Mesendoderm (in vitro differentiated cells): ENCODE measurements at places on chromosomes 12 and 14.

- DNase-seq = no peak
Observed at GRCh38 chr12:121921066-121921465, 2.7 kb downstream of the CFAP251 start.

GRCh38 chr12:98733667-98734350 is 88.7 kb downstream of the APAF1 start:
- DNase-seq = no peak

DNA sequence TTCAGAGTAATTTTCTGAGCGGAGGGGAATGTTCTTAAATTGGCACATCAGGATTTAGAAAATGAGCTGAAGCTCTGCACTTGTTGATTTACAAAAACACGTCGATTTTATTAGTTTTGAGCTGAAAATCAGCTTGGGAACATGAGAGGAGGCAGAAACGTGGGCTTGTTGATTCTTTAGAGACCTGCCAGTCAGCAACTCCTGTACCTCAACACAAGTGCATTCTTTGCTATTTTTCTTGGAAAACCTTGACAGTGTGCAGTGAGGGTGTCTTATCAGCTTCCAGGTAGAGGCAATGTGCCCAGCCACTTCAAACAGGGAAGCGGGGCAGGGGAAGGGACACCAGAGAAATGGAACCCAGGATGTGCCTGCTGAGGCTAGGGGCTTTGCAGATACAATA is 102.8 kb upstream of the COCH start:
- no peak for DNase-seq

- DNase-seq = peak; percentile 82
Observed at GRCh38 chr12:120529641-120530417, 871 bp upstream of the COQ5 start.

DNA sequence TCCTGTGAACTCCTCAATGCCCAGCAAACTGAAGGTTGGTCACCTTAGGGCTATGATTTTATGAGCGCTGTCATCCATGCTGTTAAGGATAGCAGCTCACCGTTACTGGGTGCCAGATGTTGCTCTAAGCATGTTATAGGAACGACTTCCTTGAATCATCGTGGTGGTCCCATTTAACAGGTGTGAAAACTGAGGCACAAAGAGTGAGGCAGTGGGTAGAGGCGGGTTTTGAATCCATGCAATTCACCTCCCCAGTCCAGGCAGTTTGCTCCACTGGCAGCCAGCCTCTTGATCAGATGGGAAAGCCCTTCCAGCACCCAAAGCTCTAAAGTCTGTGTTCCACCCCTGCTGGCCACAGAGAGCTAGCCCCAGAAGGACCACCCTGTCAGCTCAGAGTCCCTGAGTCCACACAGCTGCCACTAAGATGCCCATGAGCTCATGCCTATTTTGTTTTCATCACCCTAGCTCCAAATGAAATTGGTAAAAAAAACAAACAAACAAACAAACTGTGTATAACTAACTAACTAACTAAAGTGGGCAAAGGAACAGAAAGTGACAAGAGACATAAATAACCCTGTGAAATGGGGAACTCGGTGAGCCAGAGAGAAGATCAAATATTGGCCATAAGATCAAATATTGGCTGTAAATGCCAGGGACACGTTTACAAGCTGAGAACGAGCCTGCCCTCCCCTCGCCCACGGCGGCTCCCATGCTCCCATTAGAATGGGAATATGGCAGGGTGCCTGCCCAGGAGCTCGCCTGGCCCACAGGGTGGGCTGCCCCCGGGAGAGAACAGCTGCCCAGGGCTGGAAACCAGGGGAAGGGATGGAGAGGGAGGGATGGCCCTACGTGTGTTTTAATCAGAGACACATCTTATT is 72.3 kb upstream of the RFLNA start:
- DNase-seq = no peak

DNA sequence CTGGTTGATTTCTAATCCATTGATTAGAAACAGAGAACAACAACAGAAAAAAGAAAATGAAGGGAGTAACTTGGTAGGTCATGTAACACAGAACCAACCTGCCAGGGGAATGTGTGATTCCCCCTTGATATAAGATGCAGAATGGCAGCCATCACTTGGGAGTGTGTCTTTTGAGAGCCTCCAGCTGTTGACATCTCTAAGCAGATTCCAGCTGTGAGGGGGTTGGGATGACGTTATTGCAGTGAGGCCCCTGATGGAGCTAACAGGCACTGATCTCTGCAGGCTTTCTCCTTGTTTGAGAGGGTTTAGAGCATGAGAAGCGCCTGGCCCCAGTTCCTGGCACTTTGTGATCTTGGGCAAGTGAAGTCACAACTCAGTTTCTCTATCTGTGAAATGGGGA is 124.9 kb downstream of the PELI2 start:
- DNase-seq = peak; percentile 27

DNA sequence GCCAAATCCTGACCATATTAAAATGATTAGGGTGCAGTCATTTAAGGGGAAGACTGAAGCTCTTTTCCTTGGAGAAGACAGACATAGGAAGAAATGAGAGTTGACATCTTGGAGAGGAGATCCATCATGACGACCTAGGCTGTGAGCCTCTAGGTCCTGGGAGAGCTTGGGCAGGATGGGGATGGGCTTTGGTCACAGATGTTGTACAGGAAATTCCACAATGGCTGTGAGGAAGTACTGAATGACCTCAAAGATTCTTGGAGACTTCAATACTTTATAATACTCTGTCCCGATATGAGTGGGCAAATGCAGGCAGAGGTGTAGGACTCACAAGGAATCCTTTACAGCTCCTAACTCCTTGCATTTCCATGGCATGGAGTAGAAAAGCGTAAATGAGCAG is 204.9 kb upstream of the FRMD6 start:
- DNase-seq = no peak

DNA sequence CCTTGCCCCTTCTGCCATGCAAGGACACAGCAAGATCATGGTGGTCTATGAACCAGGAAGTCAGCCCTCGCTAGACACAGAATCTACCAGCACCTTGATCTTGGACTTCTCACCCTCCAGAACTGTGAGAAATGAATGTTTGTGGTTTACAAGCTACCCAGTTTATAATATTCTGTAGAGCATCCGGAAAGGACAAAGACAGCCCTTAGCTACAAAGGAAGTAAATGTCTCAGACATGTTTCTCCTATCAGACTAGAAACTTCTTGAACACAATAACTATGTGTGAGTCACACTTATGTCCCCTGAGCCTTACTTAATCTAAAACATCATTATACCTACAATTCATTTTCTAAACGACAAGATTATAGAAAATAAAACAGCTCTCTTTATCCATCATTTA is 176.7 kb downstream of the KLHL28 start:
- no peak for DNase-seq

GRCh38 chr14:105739331-105740102 is 213.1 kb downstream of the TMEM121 start:
- DNase-seq = no peak
